OCI-LY7 (cell line): ENCODE measurements at places on chromosomes 4 and X. TPM values are rescaled to one million over a fixed set of nuclear protein-coding genes. Genes with fewer than 3 reads are reported as not detected.

DNA sequence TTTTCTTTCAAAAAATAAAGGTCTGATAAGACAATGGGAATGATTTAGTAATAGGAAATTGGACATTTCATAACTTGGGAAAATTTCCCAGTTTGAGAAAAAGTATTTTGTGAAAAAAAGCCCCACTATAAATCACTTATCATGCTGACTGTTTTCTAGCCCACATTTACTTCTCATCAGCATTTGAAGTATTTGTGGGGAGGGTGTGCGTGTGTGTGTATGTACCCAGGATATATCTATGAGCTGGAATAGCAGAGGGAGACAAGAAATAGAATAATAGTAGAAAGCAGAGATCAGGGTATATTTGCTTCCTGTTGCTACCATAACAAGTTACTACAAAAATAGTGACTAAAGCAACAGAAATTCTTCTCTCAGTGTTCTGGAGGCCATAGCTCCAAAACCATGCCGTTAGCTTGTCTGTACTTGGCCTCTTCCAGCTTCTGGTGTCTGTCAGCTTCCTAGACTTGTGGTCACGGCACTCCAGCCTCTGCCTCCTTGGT lies 139.8 kb downstream of the PTTG2 start:
- DNase-seq: no peak

DNA sequence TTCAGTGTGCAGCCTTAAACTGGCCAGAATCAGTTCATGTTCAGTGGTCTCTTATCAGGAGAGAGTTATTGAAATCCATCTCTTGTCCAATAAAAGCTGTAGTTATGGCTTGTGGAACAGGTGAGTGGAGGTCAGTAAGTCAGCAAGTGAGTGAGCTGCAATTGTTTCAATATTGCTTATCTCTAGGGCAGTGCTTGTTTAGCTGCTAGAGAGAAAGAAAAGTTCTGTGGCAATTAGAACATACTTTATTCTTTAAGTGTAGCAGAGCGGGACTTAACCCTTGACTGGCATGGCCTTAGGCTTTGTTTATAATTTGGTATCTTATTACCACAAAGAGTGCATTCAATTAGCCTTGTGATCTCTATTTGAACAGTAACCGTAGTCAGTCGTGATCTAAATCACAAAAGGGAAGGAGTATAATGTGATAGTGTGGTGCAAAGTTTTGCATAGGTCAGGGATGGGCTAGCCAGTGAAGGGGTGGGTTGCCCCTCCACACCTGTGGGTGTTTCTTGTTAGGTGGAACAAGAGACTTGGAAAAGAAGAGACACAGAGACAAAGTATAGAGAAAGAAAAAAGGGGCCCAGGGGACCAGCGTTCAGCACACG lies 6.9 kb upstream of the ETDC start:
- no peak for DNase-seq

GRCh38 chr4:7239844-7240243 lies 47.5 kb downstream of the SORCS2 start:
- DNase-seq: no peak

DNA sequence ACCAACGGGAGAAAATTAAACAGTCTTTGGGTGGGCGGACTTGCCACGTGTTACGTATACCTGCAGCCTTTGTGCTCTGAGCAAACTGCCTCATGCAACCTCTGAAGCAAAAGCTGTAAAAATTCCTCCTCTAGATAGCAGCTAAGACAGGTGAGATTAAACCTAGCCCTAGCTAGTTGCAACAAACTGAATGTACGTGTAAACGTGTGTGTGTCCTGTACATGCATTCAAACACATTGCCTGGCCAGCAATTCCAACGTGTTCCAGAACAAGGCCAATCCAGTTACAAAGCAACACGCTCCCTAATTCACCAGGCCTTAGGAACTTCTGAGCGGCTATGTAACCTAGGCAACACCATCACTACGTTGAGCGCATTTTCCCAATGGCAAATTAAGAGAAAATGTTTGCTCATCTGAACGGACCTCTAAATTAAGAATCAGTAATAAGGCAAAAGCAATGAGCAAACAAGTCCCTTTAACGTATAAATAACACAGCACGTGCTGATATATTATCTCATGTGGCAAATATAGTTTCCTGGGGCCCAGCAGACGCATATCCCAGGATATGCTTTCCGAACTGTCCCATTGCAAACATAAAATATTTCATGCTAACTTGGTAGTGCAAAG lies 792 bp downstream of the PPID start:
- peak; percentile 6 for DNase-seq

Gene TACC3
- 257 and 272 TPM in 2 replicates for total RNA-seq

- DNase-seq: no peak
These were observed 3.7 kb downstream of the SHOX start for GRCh38 chrX:633985-634958.

Gene CLCN4
- total RNA-seq: 9.7 and 10.2 TPM in 2 replicates

DNA sequence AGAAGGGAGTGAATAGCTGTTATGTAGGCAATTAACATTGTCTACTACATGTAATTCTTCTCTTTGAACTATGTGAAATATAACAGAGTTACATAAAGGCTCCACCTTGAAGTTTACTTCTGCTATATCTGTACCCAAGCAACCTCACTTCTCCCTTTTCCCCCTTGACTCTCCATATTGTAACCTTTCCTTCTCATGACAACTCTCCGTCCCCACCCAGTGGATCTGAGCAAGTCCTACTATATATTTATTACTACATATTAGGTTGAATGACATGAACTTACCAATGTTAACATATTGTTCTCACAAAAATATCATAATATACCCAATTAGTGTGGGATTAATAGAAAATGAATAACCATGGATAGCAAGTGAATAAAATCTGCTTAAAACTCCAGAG lies 93.2 kb upstream of the ATP8A1 start:
- DNase-seq: peak; percentile 60

Gene PRRG3
- not detected in 2 replicates for total RNA-seq

- peak; percentile 91 for DNase-seq
These were observed 28.2 kb downstream of the HTT-AS start for GRCh38 chr4:3046162-3046561.

Gene TCEAL2
- total RNA-seq: not detected in 2 replicates

Gene TCEAL5
- not detected in 2 replicates for total RNA-seq

DNA sequence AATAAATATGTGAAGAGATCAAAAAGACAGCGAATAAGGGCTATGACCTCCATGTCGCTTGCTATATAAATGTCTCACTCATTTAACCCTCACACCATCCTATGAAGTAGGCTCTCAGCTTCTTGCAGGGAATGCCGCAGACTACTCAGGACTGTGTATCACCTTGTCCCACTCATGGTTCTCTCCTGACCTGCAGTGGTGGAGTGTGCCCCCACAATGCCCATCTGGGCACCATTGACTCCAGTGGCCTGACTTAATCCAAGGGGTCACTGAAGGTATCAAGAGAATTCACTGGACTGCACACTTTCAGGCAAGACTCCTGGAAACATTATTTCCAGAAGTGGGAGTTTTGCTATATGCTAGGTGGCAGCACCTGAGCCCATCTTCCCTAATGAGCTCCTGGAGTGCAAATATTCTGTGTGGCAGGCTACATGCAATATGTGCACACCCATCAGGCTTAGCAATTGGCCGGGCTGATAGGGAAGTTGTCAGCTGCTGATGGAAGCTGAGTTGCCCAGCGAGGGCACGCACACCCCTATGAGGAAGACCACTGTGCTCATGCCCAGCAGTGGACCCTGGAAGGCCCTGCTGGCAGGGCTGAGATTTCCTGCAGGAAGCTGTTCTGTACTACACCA lies 8.2 kb upstream of the EFNB1 start:
- DNase-seq: no peak

Gene XAGE3
- not detected in 2 replicates for total RNA-seq

Gene TNIP2
- total RNA-seq: 26.2 and 28.3 TPM in 2 replicates

Gene CENPVL2
- not detected in 2 replicates for total RNA-seq

DNA sequence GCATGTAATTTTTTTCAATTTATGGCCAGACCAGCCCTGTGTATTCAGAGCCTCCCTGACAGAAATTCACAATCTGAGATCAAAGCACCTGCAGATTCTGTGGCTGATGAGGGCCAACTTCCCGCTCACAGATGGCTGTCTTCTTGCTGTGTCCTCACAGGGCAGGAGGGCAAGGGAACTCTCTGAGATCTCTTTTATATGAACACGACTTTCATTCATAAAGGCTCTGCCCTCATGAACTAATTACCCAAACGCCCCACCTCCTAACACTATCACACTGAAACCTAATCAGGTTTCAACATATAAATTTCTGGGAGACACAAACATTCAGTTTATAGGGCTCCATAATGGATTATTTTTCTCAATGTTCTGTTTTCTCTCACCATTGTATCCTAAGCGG lies 192.6 kb downstream of the NWD2 start:
- no peak for DNase-seq

DNA sequence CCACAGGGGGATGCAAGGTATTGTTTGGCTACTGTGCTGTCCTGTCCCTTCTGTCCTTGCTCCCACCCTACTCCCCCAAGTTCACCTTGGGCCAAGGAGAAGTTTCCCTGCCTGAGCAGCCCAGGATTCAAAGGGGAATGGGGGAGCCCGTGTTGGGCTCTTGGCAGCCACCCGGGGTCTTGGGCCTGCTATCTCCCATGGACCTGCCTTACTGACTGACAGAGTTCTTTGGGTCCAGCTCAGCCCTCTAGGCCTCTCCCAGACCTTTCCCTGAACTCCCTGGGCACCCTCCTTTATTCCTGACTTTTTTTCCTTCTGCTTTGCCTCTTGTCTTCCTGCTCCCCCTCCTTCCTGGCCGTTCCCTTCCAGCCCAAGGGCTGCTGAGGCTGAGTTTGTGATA lies 67.4 kb downstream of the STARD8 start:
- no peak for DNase-seq

Gene MAGEC2
- total RNA-seq: not detected in 2 replicates

DNA sequence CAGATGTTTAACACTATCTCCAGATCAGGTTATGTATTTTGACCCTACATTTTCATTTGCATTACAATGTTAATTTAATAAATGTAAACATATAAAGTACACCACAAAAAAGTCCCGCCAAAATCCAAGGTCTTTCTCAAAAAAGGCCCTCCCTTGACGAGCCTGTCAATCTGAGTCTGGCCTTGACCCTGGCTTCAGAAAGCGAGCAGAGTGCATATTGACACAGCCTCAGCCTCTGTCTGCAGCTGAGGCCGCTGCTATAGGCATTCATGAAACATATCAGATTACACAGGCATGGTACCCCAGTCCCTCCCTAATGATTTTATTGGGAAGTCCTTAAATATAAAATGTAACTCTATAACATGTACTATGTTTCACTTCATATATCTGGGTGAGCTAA lies 6.2 kb downstream of the MBNL3 start:
- no peak for DNase-seq

Gene MMAA
- 4.3 and 5.4 TPM in 2 replicates for total RNA-seq
